Neural cell (in vitro differentiated cells): ENCODE measurements at places on chromosomes 2 and 18. TPM values are rescaled to one million over a fixed set of nuclear protein-coding genes. Genes with fewer than 3 reads are reported as not detected.

Gene C18orf54
- polyA plus RNA-seq: 2.2 and 2.3 TPM in 2 replicates

Gene GKN1
- polyA plus RNA-seq: not detected in 2 replicates

Gene C2orf72
- polyA plus RNA-seq: 37.7 and 73.3 TPM in 2 replicates

Gene TUBA4B
- polyA plus RNA-seq: not detected in 2 replicates

Gene SNED1
- polyA plus RNA-seq: 0.04 and 0.32 TPM in 2 replicates
